Stimulated activated CD4-positive, alpha-beta T cell treated with anti-CD3 and anti-CD28 coated beads, Interleukin-1b, Interleukin-23, amount 100 ng/mL, for 1 hour (primary cell): ENCODE measurements at places on chromosomes 6 and 20.

DNA sequence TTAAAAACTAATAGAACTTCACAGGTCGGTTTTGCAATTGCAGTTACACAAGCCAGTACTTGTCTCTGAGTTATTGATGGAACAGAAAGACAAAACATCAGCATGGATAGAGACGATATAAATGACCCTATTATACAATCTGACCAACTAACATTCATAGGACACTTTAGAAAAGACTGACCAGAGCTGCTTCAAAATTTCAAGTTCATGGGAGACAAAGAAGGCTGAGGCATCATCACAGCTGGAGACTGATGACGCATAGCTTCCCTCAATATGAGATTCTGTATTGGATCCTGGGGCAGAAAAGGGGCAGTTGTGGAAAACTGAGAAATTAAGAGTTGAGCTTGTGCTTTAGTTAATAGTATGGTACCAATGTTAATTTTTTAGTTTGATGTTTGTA is 174.0 kb downstream of the THBS2 start:
- DNase-seq, result no peak

DNA sequence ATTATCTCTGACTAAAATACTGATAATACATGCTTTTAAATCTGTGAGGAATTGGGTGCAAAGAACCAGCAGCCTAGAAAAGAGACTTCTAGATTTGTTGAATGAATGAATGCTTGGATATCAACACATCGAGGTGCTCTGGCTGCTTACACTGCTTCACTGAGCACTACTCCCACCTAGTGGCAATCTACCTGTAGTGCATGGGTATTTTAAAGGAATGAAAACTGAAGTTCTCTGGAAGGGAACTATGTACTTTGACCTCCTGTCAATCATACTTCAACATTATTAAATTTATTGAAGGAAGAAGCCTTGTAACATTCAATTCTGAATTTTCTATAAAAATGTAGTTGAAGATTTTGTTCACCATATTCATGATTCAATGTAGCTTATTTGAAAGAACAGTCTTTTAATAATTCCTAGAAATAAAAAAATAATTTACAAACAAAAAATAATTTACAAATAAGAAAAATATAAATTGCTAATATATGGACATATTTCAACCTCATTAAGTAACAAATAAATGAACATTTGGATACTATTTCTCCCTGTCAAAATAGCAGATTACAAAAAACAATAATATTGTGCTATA is 111.2 kb upstream of the MMS22L start:
- no peak for DNase-seq

DNA sequence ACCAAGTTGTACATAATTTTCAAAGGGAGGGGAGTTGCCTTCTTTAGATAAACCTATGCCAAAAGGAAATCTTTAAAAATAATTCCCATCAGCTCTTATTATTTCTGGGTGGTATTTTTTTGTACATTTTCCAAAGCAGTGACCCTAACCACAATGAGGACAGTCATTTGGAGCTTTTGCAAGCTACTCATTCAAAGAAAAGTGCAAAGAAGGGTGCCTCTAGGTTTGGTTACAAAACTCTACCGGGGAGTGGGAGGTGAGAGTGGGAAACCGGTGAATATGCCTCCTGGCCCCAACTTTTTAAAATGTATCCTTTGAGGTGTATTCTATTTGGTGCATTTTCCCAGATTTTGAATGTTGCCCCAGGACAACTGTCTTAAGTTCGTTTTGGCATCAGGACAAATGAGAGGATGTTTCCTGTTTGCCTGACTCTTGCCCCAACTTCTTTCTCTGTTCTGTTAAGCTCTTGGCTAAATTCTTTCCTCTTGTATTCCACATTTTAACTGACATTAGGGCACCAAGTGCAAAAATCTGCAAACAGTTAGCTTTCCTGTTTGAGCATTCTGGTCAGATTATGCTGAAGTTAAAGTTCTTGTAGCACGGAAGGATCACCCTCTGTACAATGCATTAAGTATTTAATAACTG is 78.9 kb downstream of the SLX4IP start:
- DNase-seq, result no peak

DNA sequence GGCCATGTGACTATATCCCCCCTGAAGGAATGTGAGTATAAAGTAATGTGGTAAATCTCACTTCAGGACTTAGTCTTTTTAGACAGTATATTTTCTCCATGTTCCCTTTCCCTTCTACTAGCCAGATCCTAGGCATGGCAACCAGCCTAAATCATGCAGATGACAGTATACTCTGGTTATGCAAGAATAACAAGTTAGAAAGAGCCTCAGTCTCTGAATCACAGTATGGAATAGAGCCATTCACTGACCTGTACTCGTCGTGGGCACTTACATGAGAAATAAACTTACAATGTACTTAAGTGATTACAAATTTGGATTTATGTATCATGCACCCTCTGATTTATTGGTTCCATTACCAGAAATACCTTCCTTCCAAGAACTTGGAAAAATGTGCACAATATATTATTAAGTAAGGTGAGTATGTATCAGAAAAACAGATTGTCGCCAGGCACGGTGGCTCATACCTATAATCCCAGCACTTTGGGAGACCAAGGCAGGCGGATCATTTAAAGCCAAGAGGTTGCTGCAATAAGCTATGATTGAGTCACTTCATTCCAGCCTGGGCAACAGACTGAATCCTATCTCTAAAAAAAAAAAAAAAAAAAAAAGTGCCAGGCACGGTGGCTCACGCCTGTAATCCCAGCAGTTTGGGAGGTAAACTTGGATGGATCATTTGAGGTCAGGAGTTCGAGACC is 25.1 kb upstream of the FAM8A1 start:
- DNase-seq, result no peak

DNA sequence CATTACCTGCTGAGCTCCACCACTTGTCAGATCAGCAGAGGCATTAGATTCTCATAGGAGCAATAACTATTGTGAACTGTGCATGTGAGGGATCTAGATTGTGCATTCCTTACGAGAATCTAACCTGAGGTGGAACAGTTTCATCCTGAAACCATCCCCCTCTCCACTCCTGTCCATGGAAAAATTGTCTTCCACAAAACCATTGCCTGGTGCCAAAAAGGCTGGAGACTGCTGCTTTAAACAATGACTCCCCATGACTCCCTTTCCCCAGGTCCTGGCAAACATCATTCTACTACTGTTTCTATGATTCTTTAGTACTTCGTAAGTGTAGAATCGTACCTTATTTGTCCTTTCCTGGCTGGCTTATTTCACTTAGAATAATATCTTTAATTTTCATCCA is 9.7 kb upstream of the DYNLRB1 start:
- no peak for DNase-seq

DNA sequence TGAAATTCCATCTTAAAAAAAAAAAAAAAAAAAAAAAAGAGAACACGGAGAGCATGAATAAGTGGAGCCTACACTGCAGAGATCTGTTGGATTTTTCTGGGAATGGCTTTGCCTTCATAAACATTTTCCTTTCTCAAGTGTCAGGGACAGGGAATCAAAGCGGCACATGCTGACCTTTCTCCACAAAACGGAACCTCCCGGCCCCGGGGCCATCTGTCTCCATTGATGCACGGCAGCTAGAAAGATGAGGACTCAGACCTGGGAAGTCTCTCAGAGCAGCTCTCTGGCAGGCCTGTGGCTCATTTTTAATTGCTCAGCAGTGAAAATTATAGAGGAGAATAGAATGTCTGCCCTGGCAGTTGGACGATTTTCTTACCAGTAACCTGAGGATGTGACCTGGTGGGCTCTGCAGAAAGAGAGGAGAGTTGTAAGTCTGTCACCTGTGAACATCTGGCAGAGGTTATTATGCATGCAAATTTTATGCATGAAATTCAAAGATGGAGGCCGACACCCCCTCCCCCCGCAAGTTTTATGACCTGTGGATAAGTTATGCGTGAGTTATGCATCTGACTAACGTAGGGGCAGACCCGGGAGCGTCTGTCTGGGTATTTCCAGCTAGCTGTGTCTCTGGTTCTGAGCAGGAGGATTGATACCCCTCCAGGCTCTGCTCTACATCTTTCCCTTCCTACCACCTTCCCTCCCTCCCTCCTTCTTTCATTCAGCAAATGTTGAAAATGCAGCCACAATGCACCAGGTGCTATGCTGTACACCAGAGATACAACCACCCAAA is 352.5 kb downstream of the CDH26 start:
- no peak for DNase-seq

- DNase-seq, result no peak
Measured at GRCh38 chr6:167153521-167153959, 4.2 kb downstream of the GPR31 start.

DNA sequence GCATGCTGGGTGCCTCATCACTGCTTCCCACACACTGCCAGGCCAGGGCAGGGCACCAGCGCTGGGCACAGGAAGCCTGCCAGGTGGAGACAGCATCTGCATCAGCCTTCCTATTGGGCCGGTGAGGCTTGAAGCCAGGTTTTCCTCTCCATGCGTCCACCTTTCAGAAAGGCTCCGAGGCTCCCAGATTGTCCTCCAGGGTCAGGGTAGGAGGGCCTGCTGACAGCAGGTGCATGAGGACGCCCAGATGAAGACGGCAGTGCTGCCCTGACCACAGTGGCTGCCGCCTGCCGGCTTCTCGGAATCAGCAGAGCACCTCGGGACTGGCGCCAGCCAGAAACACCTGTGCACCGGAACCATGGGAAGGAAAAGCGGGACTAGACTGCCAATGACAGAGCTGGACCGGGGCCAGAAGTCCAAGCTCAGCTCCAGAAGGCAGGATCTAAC is 170.5 kb upstream of the CST7 start:
- DNase-seq, result no peak
